ENCODE measurements at places on chromosomes 2 and 18. TPM values are rescaled to one million over a fixed set of nuclear protein-coding genes. Genes with fewer than 3 reads are reported as not detected.

The SERPINB12 gene
- total RNA-seq = not detected

The CTAGE1 gene
- total RNA-seq = not detected

The ALK gene
- total RNA-seq = 0.03 TPM

The CRYGD gene
- total RNA-seq = not detected

The TMEM182 gene
- total RNA-seq = 6.1 TPM
